ENCODE measurements at places on chromosomes 11 and 22. TPM values are rescaled to one million over a fixed set of nuclear protein-coding genes. Genes with fewer than 3 reads are reported as not detected.

Gene PDGFB
- polyA plus RNA-seq, result 20.8 TPM

Gene SCN4B
- 4.0 TPM for polyA plus RNA-seq

Gene SLC43A3
- 30.9 TPM for polyA plus RNA-seq

Gene CHRNA10
- 3.0 TPM for polyA plus RNA-seq

Gene SEPTIN3
- 1.5 TPM for polyA plus RNA-seq

Gene LMNTD2
- 0.57 TPM for polyA plus RNA-seq

Gene MRPL49
- 31.1 TPM for polyA plus RNA-seq

Gene RTN4RL2
- polyA plus RNA-seq, result 25.2 TPM

Gene CDON
- 28.3 TPM for polyA plus RNA-seq

Gene TSPO
- polyA plus RNA-seq, result 57.9 TPM

Gene PRG3
- 1.3 TPM for polyA plus RNA-seq

Gene STK33
- 4.8 TPM for polyA plus RNA-seq
